Mucosa of gallbladder (tissue), 1 donor: ENCODE measurements at places on chromosomes 2 and 18. TPM values are rescaled to one million over a fixed set of nuclear protein-coding genes. Genes with fewer than 3 reads are reported as not detected.

CELF4 gene
- total RNA-seq: 3.8 TPM

MEMO1 gene
- 31.5 TPM for total RNA-seq

KCNS3 gene
- total RNA-seq: 6.5 TPM

MAL gene
- total RNA-seq: 2.9 TPM

DOK6 gene
- total RNA-seq: 9.6 TPM

EHD3 gene
- total RNA-seq: 6.7 TPM

TMEM198 gene
- 4.4 TPM for total RNA-seq

MROH2A gene
- total RNA-seq: 1.2 TPM

PPP4R3B gene
- total RNA-seq: 69.9 TPM

STPG4 gene
- 0.20 TPM for total RNA-seq

TMEM17 gene
- total RNA-seq: 3.3 TPM

MEX3C gene
- total RNA-seq: 33.2 TPM

STK17B gene
- 24.0 TPM for total RNA-seq

CFC1 gene
- not detected for total RNA-seq

SNRPD1 gene
- total RNA-seq: 29.9 TPM

DNAJC5G gene
- total RNA-seq: not detected

SCN1A gene
- total RNA-seq: not detected

LRPPRC gene
- 60.7 TPM for total RNA-seq

LIMS1 gene
- total RNA-seq: 64.1 TPM

ABCA12 gene
- 0.03 TPM for total RNA-seq

HOXD11 gene
- not detected for total RNA-seq

DCDC2C gene
- total RNA-seq: 0.14 TPM

EML6 gene
- total RNA-seq: 2.1 TPM

TDRD15 gene
- not detected for total RNA-seq

DNAH7 gene
- total RNA-seq: 5.0 TPM

C1GALT1C1L gene
- total RNA-seq: 0.92 TPM

SFTPB gene
- total RNA-seq: 11.5 TPM

SERPINB7 gene
- total RNA-seq: 0.17 TPM

CHAC2 gene
- total RNA-seq: 2.2 TPM

CAPN14 gene
- total RNA-seq: 0.14 TPM

ADAM23 gene
- 2.4 TPM for total RNA-seq

ARL6IP6 gene
- 11.4 TPM for total RNA-seq

SF3B1 gene
- total RNA-seq: 206 TPM

SKOR2 gene
- not detected for total RNA-seq

AQP12A gene
- not detected for total RNA-seq

CLK1 gene
- 98.8 TPM for total RNA-seq

NR4A2 gene
- total RNA-seq: 11.9 TPM

TRPM8 gene
- total RNA-seq: 0.12 TPM

MREG gene
- total RNA-seq: 9.2 TPM
